ENCODE measurements at places on chromosomes 6 and 20.

- no peak for DNase-seq
Observed at GRCh38 chr6:6588064-6588923, at the start of gene LY86. Gene LY86 (plus strand): TSS chr6:6588720. CDS start chr6:6588735, 15 bp downstream.

DNA sequence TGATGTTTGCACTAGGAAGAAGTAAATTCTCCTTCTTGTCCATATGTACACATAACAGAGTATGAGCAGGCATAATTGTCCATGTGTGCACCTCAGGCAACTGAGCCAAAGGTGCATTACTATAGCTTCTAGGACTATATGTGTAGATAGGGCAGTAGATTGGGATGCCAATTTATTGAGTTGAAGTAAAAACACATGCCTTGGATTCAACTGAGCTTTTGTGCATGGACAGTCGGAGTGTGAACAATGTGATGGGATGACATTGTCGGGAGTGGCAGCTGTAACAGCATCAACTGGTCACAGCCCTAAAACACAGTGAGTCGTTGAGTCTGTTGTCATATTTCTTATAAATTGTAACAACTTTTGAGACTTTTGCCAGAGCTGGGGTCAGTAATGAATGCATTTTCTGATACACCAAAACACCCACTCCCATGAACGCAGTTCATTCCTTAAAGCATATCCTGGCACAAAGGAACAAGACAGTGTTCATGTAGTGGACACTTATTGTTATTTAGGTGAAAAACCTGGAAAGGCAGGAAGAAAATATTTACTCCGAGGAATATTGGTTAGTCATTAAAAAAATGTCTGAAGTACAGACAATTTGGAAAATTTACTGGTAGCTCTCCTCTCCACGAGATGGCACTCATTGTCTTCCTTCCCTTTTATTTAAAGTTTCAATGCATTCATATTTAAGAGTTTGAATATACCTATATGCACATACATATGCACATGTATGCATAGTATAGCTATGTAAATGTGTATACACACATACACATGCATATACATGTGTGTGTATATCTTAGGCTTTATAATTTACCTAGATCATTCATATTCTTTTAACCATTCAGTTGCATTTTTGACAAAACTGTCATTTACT is 302.0 kb upstream of the STXBP5 start:
- no peak for DNase-seq

DNA sequence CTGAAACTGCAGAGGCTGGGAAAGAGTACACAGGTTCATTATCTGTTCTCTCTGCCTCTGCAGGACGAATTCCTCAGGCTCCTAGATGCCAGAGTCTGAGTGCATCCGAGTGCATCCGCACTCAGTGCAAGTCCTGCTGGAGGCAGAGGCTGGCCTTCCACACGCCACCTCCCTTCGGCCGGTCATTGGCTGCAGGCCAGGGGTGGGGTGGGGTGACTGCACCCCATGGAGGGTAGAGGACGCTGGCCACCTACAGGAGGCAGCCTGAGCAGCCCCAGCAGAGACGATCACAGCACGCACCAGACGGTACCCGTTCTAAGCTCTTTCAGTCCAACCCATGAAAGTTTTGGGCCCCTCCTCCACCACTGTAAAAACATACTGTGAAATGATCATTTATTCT is 11.7 kb downstream of the SFT2D1 start:
- peak; percentile 6 for DNase-seq

- DNase-seq = no peak
Observed at GRCh38 chr6:14088600-14089192, 28.9 kb upstream of the CD83 start.

- DNase-seq = no peak
Observed at GRCh38 chr6:115554060-115554459, 506.6 kb downstream of the FRK start.

DNA sequence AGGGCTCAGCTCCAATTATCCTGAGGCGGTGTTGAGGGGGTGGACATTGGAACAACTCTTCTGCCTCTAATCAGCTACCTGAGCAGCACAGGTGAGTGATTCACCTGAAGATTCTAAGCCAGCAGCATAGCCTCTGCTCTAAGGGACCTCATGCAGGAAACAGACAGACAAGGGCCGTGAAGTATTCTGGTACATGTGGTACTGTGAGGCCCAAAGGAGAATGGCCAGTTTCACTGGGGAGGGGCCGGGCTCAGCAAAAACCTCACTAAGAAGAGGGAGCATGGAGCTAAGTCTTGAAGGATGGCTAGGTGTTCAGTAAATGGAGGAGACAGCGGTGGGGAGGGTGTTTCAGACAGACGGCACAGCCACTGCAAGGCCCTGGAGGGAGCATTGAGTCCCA is 58.5 kb upstream of the CCDC167 start:
- no peak for DNase-seq

DNA sequence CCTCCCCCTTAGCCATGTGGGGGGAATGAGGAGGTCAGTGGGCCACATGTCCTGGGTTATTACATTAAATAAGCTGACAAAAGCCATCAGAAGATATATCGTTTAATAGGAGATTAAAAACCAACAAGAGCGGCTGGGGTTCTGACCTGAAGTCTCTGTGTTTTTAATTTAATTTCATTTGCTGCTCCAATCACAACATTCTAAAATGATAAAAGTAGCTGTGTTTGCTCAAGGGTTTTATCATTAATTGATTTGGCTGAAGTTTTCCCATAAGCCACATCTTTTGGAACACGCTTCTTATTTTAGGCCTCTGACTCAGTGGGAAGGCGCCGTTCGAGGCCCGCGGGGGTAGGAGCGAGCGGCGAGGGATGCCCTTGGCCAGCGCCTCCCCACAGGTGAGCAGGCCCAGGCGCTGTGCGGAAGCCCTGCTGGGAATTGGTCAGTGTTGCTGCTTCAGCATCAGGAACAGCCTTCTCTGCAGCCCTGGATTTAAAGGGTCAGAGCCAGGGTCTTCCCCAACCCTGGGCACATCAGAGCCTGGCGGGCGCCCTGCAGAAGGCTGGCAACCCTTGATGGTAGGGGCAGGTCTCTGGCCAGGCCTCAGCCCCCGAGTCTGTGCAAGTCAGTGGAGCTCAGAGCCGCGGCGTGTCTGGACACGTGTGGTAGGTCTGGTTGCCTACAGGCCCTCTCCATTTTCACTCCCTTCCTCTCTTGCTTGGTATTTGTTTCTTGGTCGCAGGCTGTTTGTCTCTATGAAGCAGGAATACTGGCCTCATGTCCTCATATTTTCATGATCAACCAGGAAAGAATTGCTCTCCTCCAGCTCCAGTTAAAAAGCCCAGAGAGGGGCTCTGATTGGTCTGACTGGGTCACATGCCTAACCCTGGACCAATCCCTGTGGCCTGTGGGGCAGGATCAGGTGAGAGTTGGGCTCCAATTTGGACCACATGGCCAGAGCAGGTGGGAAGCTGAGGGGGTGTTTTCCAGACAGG is 30.9 kb upstream of the MLN start:
- no peak for DNase-seq

DNA sequence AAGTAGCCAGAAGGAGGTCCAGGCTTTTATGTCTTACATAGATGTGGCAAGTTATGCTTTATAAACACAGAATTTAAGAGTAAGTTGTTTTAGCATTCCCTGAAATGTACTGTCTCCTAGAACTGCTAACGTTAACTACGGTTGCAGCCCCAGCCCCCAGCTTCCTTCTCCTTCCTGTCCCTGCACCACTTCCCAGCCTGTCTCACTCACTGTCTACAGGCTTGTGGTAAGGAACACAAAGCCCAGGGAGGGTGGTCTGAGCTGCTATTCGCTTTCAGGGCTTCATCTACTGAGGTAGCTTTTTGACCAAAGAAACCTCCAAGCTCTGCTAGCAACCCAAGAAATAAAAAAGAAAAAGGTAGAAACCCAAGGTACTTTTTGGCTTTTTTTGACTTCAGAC is 35.9 kb downstream of the PCSK2 start:
- DNase-seq = no peak

DNA sequence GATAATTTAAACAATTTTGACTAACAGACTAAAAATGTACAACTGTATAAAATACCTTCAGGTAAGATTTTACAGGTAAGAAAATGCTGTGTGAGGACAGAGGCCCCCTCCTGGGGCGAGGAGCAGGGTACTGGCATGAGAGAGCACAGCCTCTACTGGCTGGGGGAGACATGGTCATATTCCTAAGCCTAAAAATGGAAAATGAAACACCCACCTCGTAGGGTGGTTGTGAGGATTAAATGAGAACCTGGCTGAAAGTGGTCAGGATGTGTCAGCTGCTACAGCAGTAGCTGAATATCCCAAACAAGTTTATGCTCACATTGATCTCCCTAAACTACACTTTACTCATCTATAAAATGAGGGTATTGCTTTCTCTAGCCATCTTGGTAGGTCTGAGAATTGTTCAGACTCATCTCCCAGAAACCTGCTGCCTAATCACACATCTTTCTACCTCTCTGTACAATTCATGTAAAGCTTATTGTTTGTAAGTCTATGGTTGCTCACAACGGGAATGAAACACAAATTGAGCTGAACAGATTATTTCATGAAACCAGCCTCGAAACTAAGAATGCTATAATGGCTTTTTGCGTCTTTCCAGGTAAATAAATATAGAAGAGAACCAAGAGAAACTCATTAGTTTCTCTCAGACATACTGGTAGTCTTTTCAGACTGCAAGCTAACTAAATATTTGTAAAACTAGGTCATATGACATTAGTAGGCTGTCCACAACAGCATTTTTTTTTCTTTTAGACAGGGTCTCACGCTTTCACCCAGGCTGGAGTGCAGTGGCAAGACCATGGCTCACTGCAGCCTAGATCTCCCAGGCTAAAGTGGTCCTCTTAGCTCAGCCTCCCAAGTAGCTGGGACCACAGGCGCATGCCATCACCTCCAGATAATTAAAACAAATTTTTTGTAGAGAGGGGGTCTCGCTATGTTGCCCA is 69.6 kb downstream of the POPDC3 start:
- no peak for DNase-seq

- DNase-seq = no peak
Observed at GRCh38 chr20:59572515-59572914, 31.8 kb upstream of the PHACTR3 start.

- DNase-seq = no peak
Observed at GRCh38 chr6:162900503-162900902, 172.7 kb downstream of the PACRG start.

DNA sequence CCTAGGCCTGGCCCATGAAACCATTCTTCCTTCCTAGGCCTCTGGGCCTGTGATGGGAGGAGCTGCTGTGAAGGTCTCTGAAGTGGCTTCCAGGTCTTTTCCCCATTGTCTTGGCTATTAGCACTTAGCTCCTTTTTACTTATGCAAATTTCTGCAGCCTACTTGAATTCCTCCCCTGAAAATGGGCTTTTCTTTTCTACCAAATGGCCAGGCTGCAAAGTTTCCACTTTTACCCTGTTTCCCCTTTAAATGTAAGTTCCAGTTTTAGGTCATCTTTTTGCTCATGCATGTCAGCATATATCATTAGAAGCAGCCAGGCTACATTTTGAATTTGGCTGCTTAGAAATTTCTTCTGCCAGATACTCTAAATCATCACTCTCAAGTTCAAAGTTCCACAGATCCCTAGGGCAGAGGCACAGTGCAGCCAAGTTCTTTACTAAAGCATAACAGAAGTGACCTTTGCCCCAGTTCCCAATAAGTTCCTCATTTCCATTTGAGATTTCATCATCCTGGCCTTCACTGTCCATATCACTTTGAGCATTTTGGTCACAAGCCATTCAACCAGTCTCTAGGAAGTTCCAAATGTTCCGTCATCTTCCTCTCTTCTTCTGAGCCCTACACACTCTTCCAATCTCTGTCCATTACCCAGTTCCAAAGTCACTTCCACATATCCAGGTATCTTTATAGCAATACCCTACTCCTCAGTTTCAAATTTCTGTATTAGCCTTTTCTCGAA is 71.9 kb downstream of the TBC1D7 start:
- DNase-seq = no peak
